ENCODE measurements at places on chromosomes 5 and 9.

DNA sequence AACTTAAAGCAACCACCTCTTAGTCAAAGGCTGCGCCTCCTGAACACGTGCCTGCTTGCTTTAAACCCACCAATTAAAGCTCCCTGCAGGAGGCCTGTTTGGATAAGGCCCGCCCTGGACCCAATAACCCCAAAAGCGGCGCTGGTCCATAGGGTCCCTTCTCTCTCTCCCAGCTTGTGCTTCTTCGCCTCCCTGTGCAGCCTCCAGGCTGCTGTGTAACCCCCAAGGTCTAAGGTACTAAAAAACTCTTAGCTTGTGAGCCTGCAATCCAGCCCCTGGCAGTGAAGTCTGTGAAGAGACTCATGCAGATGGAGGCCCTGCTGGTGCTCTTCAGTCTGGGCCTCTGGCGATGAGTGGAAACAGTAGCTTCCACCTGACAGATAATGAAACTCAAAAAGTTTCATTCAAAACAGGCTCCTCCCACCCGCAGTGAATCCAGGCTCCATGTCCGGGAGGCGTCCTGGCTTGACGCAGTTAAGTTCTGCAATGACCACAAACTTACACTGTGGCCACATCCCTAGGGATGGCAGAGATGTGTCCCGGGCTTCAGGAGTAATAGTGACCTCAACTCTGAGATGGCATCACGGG lies 97.3 kb downstream of the PRRT1B start:
- no peak for DNase-seq

- no peak for DNase-seq
Observed at GRCh38 chr5:163631856-163632255, 126.4 kb downstream of the MAT2B start.

DNA sequence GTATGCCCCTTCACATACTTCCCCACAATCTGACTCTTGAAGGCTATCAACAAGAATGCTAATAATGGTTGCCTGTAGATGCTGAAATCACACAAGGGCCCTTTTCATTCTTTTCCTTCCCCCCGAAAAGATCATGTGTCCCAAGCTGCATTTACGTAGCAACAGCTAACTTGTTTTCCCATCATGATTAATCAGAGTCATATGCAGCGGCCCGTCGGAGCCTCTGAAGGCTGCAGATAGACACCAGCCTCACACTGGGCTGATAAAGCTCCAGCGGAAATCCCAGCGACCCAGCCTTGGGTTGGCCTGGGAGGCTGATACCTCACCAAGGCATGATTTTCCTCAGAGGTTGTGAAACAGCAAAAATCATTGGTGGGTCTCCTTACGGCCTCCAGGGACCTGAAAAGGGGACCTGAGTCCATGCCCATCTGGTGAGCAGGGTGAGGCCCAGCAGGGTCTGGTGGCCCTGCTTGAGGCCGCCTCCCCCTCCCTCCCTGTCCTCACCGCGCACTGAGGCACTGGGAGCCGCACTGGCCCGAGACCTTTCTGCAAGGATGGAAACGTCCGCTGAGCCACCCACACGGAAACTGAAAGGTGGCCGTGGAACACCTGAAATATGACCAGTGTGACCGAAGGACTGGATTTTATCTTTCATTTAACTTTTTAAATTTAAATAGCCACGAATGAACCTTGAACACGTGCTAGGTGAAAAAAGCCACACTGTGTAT lies 114.2 kb upstream of the PHYKPL start:
- no peak for DNase-seq

DNA sequence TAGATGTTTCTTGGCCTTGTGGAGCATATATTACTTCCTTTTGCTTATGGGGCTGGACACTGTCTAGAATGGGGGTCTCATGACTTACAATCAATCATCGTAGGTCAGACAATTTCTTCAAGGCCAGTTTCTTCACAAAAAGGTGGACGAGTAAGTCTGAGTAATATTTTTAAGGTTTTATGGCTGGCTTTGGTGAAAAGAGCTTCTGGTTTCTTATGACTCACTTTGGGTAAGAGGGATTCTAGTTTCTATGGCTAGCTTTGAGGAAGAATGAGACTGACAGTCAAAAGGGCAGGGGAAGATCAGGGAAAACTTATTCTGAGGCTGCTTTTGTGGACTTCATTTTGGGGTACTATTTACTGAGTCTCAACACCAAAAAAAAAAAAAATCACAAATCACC lies 2067.2 kb upstream of the C9orf72 start:
- DNase-seq: no peak

DNA sequence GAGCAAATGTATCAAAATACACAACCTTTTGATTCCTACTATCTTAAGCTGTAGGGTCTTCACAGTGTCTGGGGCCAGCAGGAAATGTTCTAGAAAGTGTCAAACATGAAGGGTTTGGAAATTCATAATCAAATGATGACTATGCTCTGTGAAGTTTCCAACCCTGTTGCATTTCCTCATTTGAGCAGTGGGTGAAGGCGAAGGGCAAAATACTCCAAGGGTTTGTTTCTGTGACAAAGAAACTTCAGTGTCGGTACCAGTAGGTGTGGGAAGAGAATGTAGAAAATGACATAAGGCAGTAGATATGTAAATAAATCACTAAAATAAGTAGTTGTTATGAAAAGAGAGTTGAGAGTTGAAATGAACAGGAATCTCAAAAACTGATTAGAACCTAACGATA lies 576 bp downstream of the ALDOB start:
- no peak for DNase-seq

DNA sequence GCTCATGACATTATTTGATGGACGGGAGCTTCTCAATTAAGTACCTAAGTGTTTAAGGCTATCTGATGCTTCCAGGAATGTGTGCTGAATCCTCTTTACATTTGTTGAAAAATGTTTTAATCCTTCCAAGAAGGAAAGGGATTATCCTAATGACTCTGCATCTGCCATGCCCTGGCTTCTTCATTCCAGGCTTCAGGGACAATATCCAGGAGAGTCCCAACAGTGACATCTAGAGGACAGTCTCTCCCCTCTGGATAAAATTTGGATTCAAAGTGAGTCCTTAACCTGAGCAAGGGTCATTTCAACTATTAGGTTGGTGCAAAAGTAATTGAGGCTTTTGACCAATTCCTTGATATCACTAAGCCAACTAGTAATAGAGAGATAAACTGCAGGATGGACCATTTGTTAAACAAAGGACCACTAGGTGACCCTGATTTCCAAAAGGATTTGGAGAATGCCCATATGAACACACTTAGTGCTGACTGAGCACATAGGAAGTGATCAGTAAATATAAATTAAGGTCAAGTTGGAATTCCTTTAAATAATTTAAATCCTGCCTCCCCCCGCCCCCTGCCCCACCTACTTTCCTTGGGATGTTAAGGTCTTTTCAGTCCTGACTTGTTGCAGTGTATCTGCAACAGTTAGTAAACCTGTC lies 19.1 kb downstream of the TNFSF8 start:
- no peak for DNase-seq

DNA sequence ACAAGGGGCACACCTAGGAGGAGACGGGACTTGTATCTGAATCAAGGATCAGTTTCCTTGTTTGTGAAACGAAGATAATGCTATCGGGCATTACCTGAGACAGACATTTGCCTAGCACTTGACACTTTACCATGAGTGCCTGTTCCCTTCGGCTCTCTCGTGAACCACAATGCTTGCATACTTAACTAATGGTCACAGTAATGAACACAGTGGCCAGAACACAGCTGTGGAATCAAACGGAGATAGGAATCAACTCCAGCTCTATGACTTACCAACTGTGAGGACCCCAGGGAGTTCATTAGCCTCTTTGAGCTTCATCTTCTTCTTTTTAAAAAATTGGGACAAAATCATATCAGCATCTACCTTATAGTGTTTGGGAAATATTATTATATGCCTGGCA lies 207.8 kb downstream of the DRD1 start:
- no peak for DNase-seq

DNA sequence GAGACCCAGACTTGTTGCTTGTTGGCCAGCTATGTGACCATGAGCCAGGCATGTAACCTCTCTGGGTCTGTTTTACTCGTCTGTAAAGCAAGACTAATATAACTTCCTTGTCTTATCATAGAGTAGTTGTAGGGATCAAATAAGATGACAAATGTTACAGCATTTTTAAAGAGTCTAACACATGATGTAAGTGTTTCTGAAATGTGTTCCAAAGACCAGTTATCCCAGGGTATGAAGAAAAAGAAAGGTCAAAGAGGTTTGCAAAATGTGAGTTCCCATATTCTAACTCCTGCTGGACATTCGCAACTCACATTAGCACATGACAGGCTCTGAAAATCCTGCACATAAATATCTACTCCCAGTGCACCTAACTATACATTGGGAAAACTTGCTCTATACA lies 28.5 kb upstream of the MATR3 start:
- no peak for DNase-seq

GRCh38 chr9:73073337-73074175 lies 78.1 kb upstream of the ANXA1 start:
- no peak for DNase-seq

DNA sequence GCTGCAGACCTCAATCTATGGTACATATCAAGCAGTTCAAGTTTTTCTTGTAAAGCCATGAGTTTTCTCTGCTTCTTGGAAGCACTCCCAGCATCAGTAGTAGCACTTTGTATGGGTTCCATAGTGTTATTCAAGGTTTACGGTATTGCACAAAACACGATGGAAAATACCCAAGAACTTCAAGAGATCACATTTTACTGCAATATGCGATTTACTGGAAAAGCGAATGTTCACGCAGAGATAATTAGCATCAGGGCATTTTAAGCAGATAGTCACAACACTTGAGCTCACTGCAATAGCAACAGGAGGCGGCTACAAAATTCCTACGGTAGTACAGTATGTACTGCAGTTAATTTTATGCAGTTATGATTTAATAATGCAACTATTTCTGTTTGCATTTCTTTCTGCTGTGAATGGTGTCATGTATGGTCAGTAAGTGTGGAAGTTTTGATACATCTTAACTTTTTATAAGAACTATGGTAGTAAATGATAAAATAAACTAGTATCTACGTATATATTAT lies 200.8 kb downstream of the SMARCA2 start:
- DNase-seq: no peak

- no peak for DNase-seq
Observed at GRCh38 chr5:144368556-144368955, 197.9 kb downstream of the KCTD16 start.

DNA sequence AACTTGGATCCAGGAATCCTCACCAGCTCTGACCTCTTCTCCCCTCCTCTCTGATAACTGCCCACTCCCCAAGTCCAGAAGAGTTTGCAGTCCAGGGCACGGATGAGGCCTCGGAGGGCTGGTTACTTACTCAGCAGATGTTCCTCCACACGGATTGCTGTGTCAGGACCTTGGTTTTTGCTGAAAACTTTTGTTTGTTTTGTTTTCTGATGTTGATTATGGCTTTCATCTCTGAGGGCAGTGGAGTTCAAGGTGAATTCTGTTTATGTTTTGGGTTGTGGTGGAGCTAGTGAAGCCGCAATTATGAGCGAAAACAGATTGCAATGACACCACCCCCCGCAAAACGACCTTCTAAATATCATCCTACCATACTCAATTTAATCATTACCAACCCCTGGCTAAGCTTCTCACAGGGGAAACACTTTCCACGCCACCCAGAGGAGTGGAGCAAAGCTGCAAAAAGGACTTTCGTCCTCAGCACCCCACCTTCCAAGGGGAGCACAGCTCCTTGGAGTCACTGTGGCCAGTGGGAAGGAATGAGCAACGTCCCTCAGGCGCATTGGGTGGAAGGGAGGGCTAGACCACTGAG lies 92.7 kb upstream of the SAP30L start:
- no peak for DNase-seq

GRCh38 chr5:139958432-139959148 lies 84.5 kb downstream of the NRG2 start:
- DNase-seq: no peak

DNA sequence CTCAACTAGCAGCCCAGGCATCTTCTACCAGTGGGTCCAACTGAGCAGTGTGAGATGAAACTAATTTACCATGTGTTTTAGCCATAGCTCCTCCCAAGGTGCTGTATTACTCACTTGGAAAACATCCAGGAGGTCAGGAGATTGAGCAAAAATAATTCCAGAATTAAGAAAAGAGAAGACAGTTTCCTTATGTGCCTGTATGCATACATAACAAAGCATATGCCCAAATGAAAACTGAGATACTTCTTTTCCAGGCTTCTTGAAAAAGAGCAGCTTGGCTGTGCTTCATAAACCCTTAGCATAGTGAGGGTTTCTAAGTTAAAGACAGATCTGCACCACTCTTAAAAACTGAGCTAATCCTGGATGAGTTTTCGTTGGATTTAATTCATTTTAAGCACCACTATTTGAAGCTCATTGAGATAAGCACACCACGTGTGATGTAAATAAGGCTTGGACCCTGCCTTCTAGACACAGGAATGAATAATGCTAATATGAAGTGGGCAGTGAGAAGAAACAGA lies 119.4 kb downstream of the ADAMTS12 start:
- no peak for DNase-seq

DNA sequence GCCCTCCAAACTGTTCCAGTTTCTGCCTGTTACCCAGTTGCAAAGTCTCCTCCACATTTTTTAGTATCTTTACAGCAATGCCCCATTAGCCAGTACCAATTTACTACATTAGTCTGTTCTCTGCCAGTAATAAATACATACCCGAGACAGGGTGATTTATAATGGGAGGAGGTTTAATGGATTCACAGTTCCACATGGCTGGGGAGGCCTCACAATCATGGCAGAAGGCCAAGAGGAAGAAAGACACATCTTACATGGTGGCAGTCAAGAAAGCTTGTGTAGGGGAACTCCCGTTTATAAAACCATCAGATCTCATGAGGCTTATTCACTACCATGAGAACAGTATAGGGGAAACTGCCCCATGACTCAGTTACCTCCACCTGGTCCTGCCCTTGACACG lies 600.7 kb upstream of the CDH6 start:
- DNase-seq: no peak

- DNase-seq: peak; percentile 35
Observed at GRCh38 chr9:125747053-125747764, at the start of gene PBX3. Gene PBX3 (plus strand): TSS chr9:125747373.

DNA sequence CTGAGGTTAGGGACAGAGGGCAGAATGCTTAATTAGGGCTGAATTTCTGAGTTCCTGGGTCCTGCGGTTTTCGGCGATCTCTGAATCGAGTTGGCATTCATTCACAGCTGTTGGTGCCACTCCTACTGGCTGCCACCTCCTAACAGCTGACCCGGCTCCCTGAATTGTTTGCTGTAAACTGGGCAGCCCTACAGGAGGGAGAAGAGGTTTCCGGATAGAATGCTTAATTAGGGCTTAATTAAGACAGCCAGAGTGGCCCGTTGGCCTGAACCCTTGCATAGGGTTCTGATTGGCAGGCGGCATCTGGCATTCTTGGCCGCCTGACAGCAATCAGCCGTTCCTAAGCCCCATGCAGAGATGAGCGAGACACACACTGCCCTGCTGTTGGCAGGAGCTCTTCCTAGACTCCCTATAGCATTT lies 25.7 kb downstream of the FRMPD1 start:
- no peak for DNase-seq

GRCh38 chr9:91042541-91042940 lies 240.9 kb downstream of the SYK start:
- DNase-seq: no peak

- no peak for DNase-seq
Observed at GRCh38 chr5:134133995-134134541, 19.6 kb downstream of the TCF7 start.

- no peak for DNase-seq
Observed at GRCh38 chr9:127450243-127450760, 904 bp downstream of the RPL12 start.
